ENCODE measurements at places on chromosomes 13 and 19. TPM values are rescaled to one million over a fixed set of nuclear protein-coding genes. Genes with fewer than 3 reads are reported as not detected.
A peak's percentile ranks its signal among the peaks of the same experiment; 100 is the strongest.

DNA sequence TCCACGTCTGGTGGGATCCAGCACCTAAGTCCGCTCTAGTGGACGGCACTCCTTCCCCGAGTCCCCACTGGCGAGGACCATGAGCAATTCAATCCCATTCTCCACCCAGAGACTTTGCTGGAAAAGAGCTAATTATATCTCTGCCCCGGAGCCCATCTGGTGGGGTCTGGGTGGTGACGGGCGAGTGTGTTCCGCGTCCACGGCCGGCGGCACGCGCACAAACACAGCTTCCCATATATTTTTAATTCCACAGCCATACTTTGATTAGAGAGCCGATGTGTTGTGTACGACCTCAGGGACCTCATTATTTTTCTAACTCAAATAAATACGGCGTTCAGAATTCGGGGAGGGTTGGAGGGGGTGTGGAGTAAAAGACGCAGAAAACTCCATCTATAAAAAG lies 64.1 kb upstream of the ADGRE5 start:
- DNase-seq, result no peak
- H3K27ac ChIP-seq, result no peak overlapping the region
- no peaks in the 10 kb centered on the region for H3K4me1 ChIP-seq

GRCh38 chr13:106942563-106942962 lies 374.6 kb upstream of the ARGLU1 start:
- peaks cover 2% of the 10 kb centered on the region for H3K27me3 ChIP-seq
- no peak for DNase-seq
- no peaks in the 10 kb centered on the region for H3K4me1 ChIP-seq
- H3K27ac ChIP-seq, result no peak overlapping the region

DNA sequence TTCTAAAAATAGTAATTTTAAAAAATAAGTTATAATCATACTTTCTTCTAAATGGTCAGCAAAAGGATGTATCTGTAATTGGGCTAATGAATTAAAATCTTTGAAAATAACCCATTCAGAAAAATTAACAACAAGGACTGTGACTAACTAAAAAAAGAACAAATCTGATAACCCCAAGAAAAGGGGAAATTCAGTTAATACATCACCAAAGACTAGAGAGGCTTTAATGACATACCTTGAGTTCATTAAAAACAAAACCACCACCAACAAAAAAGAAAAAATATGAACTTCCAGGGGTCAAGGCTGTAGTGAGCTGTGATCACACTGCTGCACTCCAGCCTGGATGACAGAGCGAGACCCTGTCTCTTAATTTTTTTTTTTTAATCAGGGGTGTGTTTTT lies 121.8 kb downstream of the TBC1D4 start:
- no peaks in the 10 kb centered on the region for H3K36me3 ChIP-seq
- peaks cover 42% of the 10 kb centered on the region for H3K4me1 ChIP-seq
- no peak overlapping the region for H3K4me3 ChIP-seq
- no peaks in the 10 kb centered on the region for H3K27me3 ChIP-seq

GRCh38 chr19:53161123-53161522 lies 2.3 kb upstream of the ZNF347 start:
- H3K27me3 ChIP-seq, result no peaks in the 10 kb centered on the region
- no peaks in the 10 kb centered on the region for H3K36me3 ChIP-seq
- no peaks in the 10 kb centered on the region for H3K4me1 ChIP-seq
- H3K4me3 ChIP-seq, result no peak overlapping the region
- H3K27ac ChIP-seq, result no peak overlapping the region
- DNase-seq, result no peak

DNA sequence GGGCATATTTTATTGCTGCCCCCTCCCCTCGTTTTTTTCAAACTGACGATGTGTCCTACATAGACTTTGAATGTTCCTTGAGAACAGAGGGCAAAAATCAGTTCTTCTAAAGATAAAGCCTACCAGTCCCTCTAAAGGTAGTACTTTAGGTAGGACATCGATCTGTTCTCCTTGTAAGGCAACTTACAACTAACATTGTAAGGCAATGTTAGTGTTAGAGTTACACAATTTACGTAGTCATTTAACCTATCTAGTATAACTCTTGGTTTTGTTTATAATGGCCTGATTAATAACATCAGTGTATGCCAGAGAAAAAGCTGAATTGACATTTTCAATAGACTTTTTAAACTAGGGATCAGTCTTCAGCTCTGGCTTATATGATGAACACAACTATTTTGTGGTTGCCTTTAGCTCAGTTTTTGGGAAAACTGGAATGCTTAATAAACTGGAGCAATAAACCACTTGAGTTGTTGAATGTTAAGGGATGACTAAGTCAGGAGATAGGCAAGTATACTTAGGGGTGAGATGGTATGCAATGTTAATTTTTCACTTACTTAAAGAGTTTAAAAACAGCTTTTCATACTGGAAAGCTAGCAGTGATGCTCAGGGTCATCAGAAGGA lies 2.2 kb downstream of the NDFIP2 start:
- no peaks in the 10 kb centered on the region for H3K36me3 ChIP-seq
- DNase-seq, result no peak
- H3K4me3 ChIP-seq, result no peak overlapping the region
- H3K27ac ChIP-seq, result no peak overlapping the region

- no peak overlapping the region for H3K4me3 ChIP-seq
- no peak overlapping the region for H3K27ac ChIP-seq
- H3K36me3 ChIP-seq, result no peaks in the 10 kb centered on the region
- no peaks in the 10 kb centered on the region for H3K4me1 ChIP-seq
- no peak for DNase-seq
Observed at GRCh38 chr19:18798384-18799352, 7.6 kb upstream of the COMP start.

DNA sequence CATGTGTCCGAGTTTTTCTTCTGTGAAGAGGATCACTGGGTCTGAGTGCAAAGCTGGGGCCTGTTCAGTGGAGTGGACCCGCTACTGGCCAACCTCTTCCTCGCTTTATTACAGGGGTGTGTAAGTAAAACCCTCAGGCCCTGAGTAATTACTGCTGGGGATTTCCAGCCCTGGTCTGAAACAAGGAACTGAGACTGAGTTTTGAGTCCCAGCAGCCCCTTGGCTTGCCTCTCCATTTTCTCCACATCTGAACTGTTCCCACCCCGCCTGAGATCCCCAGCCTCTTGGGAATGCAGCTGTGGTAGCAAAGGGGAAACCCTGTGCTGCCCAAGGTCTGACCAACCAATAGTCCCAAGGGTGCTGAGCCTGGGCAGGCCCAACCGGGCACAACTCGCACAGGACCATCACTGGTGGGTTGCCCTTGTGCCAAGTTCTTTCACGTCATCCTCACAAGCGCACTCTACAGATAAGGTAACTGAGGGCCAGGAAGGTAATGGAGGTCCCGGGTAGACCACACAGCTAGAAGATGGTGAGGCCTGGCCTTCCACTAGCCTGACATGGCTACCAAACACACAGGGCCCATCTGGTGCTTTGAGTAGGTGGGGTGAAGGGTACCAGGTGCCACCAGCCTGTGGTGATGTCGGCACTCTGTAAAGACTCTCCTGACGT lies 13.7 kb upstream of the SLC35E1 start:
- H3K27me3 ChIP-seq, result no peaks in the 10 kb centered on the region
- H3K4me3 ChIP-seq, result peak overlapping the region; percentile 7
- peaks cover 97% of the 10 kb centered on the region for H3K4me1 ChIP-seq
- peak overlapping the region; percentile 93 for H3K27ac ChIP-seq
- DNase-seq, result no peak

DNA sequence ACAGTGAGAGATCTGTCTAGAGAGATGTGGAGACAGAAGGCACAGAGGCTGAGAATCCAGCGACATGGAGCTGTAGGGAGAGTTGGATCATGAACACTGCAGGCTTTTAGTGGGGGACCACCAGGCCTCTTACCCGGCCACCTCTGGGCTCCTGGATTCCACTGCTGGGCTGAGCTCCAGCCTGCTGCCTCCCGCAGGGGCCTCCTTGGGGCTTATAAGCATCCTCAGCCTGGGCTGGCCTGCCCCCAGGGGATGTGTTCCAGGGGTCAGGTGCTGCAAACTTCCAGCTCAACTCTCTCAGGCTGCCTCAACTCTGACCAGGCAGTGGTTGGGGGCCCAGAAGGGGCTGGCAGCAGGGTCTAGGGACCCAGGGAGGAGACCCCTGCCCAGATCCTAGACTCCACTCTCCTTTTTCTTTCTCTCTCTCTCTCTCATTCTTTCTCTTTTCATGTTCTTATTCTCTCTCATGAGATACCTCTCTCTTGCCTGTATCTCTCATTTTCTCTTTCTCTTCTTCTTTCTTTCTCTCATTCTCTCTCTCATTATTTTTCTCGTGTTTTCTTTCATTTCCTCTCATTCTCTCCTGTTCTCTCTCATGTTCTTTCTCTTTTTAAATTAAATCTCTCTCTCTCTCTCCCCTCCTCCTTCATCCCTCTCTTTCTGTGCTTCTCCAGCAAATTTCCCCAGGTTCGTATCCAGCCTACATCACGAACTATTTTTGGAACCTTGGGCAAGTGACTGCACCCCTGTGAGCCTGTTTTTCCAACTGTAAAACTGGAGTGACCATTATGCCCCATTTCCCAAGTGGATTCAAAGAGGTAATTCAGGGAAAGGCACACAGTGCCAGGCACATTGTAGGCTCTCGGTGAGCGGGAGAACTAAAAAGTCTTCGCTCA lies at the start of gene KLK4:
Gene KLK4, minus strand, starts transcription at position 190 of the 896 bp plus-strand sequence. CDS start 657 bp downstream, outside the sequence.
- no peak within 1 kb of the TSS for H3K27ac ChIP-seq

DNA sequence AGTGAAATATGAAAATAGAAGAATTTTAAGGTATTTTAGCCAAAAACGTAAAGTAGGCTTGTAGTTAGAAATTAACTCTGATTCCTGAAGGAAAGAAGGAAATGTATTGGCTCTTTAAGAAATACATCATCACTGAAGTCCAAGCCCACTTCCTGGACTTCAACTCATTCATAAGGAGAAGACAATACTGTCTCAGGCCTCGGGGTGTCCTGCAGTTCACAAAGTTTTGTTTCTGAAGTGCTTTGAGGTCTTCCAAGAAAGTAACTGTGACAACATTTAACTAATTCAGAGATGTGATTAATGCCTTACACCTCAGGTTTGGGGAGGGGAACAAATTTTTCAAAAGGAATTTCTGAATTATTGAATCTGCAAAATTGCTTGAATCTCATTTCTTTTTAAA lies 65.8 kb upstream of the STARD13 start:
- H3K4me1 ChIP-seq, result peaks cover 22% of the 10 kb centered on the region
- no peaks in the 10 kb centered on the region for H3K27me3 ChIP-seq
- H3K27ac ChIP-seq, result no peak overlapping the region
- H3K4me3 ChIP-seq, result no peak overlapping the region
- DNase-seq, result no peak

PRR22 gene
- 0.92 TPM for total RNA-seq

PSG3 gene
- total RNA-seq, result not detected

LGALS13 gene
- total RNA-seq, result not detected

GPC6 gene
- total RNA-seq, result 3.7 TPM
